ENCODE measurements at places on chromosomes 4 and X.
A peak's percentile ranks its signal among the peaks of the same experiment; 100 is the strongest.

GRCh38 chr4:113040793-113041192 is 8.7 kb upstream of the ANK2 start:
- DNase-seq = no peak

DNA sequence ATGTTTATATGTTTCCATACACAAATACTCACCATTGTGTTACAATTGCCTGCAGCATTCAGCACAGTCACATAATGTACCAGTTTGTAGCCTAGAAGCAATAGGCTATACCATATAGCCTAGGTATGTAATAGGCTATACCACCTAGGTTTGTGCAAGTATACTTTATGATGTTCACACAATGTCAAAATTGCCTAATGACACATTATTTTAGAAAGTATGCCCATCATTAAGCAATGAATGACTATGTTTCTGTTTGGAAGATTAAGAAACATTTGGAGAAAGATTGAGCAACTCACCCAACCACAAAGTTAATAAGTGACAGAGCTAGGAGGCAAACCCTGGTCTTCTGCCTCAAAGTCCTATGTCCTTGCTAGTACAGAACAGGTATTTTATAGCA is 96.8 kb upstream of the GRIA3 start:
- DNase-seq = no peak

DNA sequence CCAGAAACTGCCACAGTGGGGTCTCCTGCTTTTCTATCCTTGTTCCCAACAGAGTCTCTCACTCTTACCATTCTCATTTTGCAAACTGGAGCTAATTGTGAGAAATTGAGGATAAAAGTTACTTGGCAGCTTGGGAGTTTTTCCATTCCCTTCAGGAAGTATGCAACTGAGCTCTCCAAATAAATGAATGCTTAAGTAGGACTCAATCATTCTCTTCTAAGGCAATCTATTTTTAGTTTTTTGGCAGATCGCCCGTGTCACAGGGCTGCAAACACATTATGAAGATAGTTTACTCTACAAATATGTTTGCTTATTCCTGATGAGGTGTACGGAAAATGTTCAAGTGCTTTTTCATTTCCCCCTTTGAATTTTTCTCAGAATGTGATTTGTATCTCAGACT is 5.3 kb downstream of the ASB11 start:
- DNase-seq = peak; percentile 59

DNA sequence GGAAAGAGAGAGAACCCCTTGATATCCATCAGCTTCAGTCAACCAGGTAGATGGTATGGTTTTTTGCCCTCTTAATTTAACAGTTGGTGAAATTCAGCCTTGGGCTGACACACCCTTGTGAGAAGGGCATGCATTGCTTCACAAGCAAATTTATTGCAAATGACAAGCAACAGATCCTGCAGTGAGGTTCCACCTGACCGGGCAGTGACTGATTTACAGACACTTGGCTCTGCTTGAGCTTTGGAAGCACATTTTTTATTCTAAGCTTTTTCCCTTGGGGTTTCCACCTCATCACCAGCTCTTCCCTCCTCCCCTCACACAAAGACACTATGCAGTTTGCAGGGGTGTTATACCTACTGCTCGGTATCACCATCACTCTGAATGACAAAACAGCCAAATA is 28.3 kb upstream of the SERTM2 start:
- DNase-seq = no peak

GRCh38 chrX:139179592-139179991 is 350.9 kb upstream of the F9 start:
- DNase-seq = no peak

All from NCI-H2081 (cell line).